ENCODE measurements at places on chromosomes 7 and 10.
A peak's percentile ranks its signal among the peaks of the same experiment; 100 is the strongest.

DNA sequence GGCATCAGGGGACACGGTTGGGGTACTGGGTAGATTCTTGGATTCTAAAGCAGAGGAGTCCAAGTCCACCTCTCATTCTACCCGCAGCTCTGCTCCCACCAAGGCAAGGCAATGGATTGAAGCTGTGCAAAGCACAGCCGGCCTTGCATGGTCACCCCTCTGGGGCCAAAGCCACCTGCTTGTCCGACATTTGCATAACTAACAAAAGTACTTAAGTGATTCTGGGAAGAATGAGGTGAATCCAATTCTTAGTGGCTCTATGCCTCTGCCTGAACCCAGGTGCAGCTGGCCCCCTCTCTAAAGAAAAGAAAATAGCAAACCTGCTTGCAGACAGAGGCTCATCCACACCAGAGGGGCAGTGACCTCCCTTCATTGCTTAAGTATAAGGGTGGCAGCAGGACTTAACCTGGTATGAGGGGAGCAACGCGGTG lies 10.7 kb upstream of the COBL start:
- DNase-seq, result no peak

DNA sequence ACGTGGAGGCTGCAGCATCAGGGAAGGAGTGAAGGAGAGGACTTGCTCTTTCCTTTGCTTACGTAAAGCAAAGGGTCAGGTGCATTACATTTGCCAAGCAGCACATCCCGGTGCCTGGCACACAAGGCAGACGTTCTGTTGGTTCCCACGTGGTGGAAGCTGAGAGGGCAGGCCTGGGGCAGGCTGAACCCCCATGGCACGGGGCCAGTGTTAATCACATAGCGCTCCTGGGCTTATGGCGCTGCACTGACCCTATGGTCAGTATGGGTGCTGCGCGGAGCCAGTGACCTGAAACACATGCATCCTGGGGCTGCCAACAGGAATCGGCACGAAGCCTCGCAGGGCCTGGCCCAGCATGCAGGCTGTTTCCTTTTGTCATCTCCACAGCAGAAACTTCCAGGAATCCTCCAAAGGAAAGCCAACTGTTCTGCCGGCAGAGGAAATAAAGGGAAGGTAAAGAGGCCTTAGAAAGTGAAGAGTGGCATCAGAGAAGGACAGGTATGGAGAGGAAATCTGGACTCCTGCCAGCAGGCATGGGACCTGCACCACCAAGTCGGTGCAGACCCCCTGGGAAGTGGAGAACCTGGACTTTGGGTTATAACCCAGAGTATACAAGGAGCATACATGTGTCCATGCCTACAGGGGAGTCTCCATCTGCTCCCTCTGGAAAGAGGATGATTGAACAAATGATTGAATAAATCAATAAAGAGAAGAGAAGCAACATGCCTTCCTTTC lies 560.2 kb downstream of the TCERG1L start:
- DNase-seq, result no peak

- no peak for DNase-seq
Measured at GRCh38 chr7:100825751-100826513, 1.4 kb downstream of the EPHB4 start.

DNA sequence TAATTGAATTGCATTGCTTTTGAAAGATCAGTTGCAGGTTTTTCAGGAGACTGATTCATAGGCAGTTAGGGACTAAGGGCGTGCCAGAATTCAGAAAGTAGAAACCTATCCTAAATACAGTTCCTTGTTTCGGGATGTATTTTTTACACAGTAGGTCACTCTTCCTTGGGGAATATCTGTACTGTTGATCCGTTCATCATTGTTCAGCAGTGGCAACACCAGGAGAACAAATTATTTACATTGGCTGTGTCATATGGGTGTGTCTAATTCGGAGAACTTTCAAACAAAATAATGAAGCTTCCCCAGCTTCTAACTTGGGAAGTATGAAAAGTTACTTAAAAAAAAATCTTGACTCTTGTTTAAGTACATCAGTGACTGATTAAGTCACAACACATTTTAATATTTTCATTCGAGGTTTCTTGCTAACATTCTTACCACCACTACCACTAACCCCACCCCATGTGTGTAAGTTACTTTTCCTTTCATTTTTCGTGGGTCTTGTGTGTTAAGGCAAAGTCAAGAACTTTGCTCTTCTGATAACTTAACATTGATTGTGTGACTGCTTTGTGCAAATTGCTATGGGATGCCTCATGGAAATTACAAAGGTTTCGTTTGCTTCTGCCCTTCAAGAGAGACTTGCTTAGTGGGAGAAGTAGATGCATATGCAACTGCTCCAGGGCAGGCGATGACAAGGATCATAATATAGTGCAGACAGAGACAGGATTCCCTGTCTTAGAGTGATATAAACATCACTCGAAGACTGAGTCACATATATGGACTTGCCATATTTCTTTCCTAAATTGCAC lies 43.8 kb upstream of the RPA3 start:
- peak; percentile 5 for DNase-seq

Data from effector memory CD8-positive, alpha-beta T cell (primary cell).